H4 (cell line): ENCODE measurements at places on chromosomes 2 and 18.

GRCh38 chr2:241959751-241960269 is 90.3 kb downstream of the RTP5 start:
- DNase-seq, result no peak

DNA sequence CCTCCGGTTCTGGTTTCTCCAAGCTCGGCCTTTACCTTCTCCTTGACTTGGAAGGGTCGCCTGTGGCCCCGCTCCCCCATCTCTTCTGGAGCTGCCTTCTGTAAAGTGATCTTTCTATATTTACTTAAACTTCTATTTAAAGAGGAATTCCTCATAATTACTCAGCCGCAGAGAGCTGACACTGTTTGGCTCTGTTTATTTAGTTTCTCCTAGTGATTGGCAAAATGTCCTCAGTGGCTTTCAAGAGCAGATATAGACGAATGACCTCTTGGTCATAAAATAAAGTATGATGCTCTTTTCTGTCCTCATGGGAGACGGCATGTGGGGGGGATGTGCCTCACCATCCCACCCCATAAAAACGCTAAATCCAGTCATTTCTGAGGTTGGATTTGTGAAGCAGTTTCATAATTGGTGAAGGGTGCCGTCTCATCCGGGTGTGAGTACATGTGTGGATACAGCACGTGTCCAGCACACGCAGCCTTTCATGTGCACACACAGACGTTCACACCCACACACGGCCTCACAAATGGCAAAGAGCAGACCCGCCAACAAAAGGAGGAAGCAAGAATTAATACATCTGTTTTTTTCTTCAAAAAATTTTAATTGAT is 43.4 kb upstream of the SMAD7 start:
- DNase-seq, result peak; percentile 49

- no peak for DNase-seq
Observed at GRCh38 chr2:11422901-11423435, 43.0 kb downstream of the E2F6 start.

- no peak for DNase-seq
Observed at GRCh38 chr2:237404413-237404812, 9.6 kb downstream of the COL6A3 start.

DNA sequence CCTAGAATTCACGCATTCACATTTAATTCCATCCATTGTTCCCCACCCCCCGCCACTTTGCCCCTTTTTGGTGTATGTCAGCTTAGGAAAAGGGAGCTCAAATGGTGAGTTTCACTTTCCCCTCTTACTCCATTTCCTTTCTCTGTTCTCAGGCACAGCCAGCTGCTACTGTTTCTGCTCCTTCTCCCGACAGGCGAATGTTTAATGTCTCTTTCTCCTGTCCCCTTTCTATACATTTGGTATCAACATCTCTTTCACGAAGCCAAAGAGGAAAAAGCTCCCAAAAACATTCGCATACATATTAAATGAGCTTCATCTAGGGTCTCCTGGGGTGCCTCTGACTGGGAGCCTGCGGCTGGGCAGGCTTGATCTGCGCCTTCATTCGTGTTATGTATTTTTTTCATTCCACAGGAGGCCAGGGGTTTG is 124.2 kb upstream of the SATB2 start:
- no peak for DNase-seq

GRCh38 chr2:189465076-189465475 is 23.8 kb downstream of the WDR75 start:
- no peak for DNase-seq

DNA sequence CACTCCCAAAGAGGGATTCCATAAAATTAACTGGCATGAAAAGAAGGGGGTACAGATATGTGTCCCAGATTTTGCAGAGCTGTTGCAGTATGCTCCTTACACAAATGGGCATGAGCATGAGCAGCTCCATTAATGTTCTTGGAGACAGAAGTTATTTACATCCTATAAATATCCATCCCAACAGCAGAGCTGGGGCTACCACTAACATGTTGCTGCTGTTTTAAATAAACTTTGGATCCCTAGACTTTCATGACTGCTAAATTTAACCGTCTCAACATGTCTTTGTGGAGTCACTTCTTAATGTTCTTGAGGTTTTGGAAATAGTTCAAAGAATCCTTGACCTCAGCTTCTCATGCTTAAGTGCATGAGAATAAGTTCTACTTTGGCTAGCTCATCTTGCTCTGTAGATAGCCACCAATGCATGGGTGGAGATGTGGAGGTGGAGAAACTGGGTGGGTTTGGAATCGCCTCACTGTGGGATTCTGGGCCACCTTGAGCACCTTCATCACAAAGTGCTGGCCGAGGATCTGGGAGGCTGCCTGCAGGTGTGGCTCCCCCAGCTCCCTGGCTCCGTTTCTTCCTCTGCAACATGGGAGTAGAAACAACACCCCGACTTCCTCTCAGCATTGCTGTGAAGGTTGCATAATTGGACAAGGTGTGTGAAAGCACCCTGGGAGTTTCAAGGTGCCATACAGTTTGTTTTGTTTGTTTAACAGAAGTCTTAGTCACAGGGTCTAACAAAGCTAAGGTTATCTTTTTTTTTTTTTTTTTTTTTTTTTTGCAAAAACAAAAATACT is 307.2 kb downstream of the MYCN start:
- no peak for DNase-seq

- DNase-seq, result no peak
Observed at GRCh38 chr2:170823898-170824215, 7.2 kb downstream of the GAD1 start.

DNA sequence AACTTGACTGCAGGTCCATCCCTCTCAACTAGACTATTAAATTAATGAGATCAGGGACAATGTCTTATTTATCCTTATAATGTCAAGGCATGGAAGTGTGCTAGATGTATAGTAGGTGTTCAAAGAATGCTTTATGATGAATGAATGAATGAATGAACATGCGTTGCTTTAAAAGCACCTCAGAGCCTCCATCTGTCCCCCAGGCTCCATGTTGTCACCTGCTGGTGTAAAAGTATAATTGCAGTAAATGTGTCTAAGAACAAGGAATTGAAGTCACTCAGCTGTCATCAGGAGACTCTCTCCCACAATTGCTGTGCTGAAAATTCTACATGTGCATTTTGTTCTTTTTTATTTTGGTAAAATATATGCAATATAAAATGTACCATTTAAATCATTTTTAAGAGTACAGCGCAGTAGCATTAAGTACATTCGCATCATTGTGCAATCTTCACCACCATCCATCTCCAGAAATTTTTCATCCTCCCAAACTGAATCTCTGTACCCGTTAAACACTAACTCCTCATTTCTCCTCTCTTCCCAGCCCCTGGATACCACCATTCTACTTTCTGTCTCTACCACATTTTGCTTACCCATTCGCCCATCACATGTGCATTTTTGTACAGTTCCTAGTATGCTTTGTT is 52.6 kb downstream of the GNAL start:
- peak; percentile 28 for DNase-seq

DNA sequence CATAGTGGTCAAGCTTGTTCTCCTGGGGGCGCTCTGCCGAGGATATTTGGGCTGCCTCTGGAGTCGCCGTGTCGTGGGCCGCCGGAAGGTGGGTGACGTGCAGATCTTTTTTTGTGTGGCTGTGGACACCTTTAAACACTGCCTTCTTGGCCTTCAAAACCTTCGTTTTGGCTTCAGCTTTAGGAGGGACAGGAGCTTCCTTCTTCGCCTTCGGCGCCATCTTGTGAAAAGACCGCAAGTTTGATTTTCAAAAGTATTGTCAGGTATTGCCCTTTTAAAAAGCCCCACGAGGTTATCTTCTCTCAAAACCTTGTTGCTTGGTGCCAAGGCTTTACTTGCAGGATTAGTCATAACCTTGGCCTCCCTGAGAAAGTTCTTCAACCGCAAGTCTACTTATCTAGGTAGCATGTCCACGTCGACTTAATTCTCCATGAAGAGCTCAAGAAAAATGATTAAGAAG is 20.8 kb downstream of the LAMA3 start:
- DNase-seq, result peak; percentile 88

- DNase-seq, result no peak
Observed at GRCh38 chr2:177669625-177670330, 277.2 kb downstream of the AGPS start.

GRCh38 chr18:35110554-35111485 is 69.6 kb downstream of the MAPRE2 start:
- no peak for DNase-seq
